ENCODE measurements at places on chromosomes 5 and 9. TPM values are rescaled to one million over a fixed set of nuclear protein-coding genes. Genes with fewer than 3 reads are reported as not detected.

- no peak for DNase-seq
Measured at GRCh38 chr5:59236448-59236847, 653.6 kb downstream of the RAB3C start.

GRCh38 chr9:905906-906305 is 64.4 kb downstream of the DMRT1 start:
- no peak for DNase-seq

The ANXA1 gene
- polyA plus RNA-seq, result 581 TPM

DNA sequence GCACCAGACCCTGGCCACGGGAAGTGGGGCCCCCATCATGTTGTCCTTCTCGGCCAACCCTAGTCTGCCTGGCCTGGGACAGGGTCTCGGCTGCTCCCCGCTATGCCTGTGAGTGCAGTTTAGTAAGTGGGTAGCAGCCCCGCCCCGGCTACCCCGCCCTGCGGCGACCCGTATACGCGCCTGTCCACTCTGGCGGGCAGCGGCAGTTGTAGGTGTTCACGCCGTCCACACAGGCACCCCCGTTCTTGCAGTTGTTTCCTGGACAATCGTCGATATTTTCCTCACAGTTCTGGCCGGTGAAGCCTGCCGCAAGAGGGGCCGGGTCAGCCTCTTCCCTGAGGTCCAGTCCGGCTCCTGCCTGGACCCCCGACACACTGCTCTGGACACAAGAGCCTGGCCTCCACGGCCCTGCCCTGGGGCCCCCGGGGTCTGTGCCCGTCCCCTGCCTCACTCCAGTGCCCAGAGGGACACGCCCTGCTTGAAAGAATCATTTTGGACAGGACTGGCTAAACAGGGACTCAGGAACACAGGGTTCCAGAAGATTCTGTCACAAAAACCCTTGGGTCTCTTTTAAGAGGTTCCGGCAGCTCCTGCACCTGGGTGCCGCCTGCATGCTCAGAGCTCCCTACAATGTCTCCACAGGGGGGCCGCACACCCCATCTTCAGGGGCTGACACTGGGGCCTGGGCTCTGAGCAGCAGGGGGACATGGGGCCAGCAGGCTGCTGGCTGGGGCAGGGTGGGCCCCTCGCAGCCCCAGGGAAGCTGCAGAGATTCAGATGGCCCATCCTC is 26.4 kb downstream of the NOTCH1 start:
- no peak for DNase-seq

The ARSB gene
- polyA plus RNA-seq, result 26.7 TPM

The HRCT1 gene
- polyA plus RNA-seq, result 0.47 TPM

- DNase-seq, result no peak
Measured at GRCh38 chr5:32083981-32084430, 90.1 kb downstream of the GOLPH3 start.

DNA sequence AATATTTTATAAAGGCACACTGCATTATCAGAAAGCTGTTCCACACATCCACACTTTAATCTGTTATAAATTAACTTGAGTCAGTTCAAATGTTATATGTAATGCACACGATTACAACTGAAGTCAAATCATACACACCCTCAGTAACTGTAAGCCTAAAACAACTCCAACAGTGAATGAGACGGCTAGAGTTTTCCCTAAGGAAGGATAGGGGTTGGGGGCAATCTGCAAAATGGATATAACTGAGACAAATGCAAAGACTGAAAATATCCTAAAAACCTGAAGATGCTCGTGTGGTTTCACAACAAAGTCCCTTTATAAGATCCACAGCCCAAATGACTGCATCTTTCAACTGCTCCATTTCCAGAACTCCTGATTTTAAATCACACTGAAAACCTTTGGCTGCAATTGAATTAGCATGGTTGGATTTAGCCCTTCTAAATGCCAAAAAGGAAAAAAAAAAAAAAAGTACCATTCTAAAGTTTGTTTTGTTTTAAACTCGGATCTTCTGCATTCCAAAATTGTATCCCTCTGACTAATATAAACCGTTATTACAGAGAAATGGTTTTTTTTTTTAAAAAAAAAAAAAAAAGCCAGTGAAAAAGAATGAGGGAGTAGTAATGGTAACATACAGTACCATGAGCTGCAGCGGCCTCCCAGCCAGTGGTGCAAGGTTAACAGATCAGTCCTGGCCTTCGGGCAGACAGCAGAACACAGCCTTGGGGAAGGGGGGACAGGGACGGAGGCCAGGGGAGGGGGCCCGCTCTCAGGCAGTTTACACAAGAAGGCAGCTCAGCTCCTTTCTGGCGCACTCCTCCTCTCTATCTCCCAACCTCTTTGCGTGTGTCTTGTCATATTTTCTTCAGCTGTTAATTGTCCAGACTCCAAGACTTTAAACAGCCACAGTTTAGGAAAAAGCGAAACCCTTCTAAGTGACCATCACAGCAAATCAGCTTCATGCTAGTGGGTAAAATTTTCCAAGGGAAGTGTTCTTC is 166.1 kb downstream of the BNC2 start:
- DNase-seq, result no peak

The PCDHB5 gene
- polyA plus RNA-seq, result 0.22 TPM

The ENTREP1 gene
- polyA plus RNA-seq, result 0.07 TPM

The HK3 gene
- polyA plus RNA-seq, result not detected

GRCh38 chr5:116375926-116376325 is 198.7 kb downstream of the SEMA6A start:
- DNase-seq, result no peak

The MYOZ3 gene
- 0.04 TPM for polyA plus RNA-seq

GRCh38 chr5:75473463-75473862 is 38.0 kb downstream of the CERT1 start:
- no peak for DNase-seq
